Gastrocnemius medialis (tissue), 4 donors: ENCODE measurements at places on chromosomes 7 and 10.

- DNase-seq = no peak
These were observed 608 bp downstream of the HHEX start for GRCh38 chr10:92690211-92690914.

DNA sequence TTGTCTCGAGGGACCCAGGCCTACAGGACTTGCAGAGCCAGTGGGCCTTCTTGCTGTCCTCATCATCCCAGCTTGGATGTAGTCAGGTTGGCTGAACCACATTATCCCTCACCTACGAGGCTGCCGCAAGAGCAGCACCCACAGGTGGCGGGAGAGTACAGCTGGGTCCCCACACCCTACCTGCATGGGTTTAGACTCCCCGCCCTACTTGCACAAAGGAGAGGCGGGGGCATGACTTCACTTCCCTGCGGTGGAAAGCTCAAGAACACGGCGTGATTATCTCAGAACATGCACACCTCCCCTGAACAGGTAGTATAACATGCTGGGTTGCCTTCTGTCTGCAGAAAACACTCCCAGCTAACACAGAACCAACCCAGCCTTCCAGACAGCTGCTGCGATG, 57.5 kb downstream of the CTBP2 start:
- no peak for DNase-seq

- no peak for DNase-seq
These were observed 48.0 kb downstream of the NT5C2 start for GRCh38 chr10:103145046-103145445.

DNA sequence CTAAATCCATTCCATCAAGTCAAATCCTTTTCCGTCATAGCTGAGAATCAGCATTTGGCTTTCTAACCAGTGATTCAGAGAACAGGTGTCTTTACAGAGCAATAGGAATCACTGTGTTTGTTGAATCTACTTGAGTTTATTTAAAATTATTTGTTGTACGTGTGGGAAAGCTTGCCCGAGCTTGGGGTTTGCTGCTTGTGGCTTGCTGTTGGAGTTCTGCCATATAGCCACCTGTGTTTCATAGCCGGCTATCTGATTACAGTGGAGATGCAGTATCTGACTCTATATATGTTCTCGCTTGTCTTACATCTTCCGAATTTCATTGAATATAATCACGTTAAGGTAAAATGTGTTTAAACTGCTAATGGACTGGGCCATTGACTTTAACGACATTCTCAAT, 274.3 kb upstream of the MKI67 start:
- no peak for DNase-seq

- no peak for DNase-seq
These were observed 60.3 kb upstream of the FEZF1 start for GRCh38 chr7:122364761-122365280.

DNA sequence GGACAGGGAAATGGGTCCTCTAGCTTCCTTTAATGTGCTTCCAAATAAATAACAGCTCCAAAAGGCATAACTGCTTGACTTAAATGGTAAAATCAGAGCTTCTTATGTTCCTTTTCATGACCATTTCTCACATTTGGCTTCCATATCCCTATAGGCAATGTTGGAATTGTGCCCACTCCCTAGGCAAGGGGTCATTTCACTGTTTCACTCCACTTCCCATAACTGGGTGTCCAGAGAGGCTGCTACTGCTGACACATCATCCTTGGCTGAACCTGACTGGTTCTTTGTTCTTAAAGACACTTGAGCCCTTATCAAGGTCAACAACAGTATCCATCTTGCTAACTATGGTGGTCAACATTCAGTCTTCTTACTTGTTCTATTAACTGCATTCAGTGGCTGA, 37.1 kb downstream of the PRTFDC1 start:
- DNase-seq = no peak

GRCh38 chr7:151198945-151199848, 11.1 kb downstream of the H2BK1 start:
- no peak for DNase-seq

GRCh38 chr10:3451516-3452172, 279.1 kb upstream of the PITRM1 start:
- no peak for DNase-seq

DNA sequence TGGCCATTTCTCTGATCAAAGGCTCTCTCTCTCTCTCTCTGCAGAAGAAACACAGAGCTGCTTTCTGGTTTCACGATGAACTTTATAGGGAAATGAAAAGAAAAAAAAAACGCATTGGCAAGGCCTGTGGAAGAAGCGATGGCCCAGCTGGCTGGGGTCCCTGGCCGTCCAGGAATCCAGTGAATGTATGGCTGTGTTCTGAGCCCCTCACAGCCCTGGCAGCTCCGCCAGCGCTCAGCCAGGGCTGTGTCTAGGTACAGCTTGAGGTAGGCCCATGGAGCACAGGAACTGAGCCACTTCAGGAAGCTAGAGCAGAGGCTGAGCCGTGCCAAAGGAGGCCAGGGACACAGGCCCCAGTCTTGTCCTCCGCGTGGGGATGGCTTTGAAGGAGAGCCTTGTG, 13.1 kb upstream of the UCMA start:
- DNase-seq = no peak

GRCh38 chr10:80452069-80452468, 2.0 kb upstream of the TSPAN14 start:
- no peak for DNase-seq

DNA sequence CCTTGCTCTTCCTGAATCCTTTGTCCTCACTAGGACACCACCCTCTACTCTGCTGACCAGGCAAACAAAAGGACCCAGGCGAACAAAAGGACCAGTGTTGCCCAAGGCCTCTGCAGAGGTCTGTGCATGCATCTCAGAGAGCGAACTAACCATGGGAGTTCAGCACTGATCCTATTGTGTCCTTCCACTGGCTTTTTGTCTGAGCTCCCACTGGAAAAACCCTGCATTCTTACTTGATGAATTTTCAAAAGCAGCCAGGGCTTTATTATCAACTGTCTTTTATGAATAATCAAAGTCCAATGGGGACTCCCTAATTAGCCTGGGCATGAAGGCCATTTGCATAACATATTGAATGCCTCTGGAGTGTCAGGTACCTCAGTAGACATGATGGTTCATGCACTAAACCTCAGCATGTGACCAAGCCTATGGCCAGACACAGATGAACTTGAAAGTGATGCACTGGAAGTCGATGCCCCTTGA, 140.6 kb downstream of the KCNMA1 start:
- no peak for DNase-seq

GRCh38 chr10:97858001-97858439, 8.4 kb downstream of the GOLGA7B start:
- DNase-seq = no peak

DNA sequence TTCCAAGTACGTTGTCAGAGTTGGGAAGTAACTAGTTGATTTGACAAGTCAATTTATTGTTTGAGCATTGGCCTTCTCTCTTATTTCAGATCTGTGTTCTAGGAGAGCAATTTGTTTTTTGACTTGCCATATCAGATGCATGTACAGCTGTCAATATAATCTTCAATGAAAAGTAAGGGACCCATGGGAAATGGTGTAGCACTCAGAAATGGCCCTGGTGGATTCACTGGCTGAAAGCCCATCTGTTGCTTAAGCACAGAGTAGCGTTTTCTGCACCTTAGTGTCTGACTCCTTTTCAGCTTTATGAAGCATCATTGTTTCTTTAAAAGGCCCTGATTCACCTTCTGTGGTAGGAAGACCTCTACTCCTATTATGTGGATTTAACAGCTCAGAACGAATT, 10.2 kb downstream of the GARS1 start:
- no peak for DNase-seq
